ENCODE measurements at places on chromosomes 2 and 18.

- no peak for DNase-seq
Observed at GRCh38 chr2:195486987-195487644, 169.9 kb upstream of the SLC39A10 start.

DNA sequence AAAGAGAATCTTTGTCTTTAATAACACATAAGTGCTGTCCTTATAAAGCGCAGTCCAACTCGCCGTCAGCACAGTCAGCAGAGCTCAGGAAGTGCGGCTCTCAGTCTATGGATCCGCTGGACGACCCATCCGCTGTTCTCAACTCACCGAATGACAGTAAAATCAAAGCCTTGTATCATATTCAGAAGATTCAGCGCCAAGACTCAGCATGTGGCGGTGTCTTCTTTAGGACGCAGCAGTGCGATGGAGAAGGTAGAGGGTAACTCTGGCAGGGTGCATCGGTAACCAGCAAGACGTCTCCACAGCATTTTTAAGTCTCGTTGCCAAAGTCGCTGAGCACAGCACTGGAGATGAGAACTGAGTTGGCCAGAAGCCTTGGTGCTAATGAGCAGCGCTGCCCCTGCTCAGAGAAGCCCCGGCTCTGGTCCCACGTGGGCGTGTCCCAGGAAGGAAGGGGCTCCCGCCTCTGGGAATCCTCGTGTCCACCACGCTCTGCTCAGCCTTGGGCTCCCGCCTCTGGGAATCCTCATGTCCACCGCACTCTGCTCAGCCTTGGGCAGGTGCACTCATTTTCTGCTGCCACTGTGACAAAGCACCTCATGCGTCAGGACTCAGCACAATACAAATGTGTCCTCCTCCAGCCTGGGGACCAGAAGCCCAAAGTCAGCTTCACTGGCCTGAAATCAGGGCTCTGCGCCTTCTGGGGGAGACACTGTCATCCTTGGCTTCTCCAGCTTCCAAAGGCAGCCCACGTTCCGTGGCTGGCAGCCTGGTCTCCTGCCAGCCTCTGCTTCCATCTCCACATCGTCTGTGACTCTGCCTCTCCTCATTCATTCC lies 238.0 kb upstream of the SALL3 start:
- DNase-seq, result no peak

- no peak for DNase-seq
Observed at GRCh38 chr2:65686928-65687521, 254.6 kb upstream of the SPRED2 start.

GRCh38 chr2:26717362-26717761 lies 24.8 kb downstream of the KCNK3 start:
- no peak for DNase-seq

- no peak for DNase-seq
Observed at GRCh38 chr2:3527886-3528785, 8.8 kb upstream of the ADI1 start.

GRCh38 chr2:38498045-38498481 lies 104.7 kb downstream of the HNRNPLL start:
- no peak for DNase-seq

- no peak for DNase-seq
Observed at GRCh38 chr2:32806857-32807256, 139.9 kb upstream of the LTBP1 start.

All from endothelial cell (in vitro differentiated cells).